ENCODE measurements at places on chromosomes 5 and 9.

DNA sequence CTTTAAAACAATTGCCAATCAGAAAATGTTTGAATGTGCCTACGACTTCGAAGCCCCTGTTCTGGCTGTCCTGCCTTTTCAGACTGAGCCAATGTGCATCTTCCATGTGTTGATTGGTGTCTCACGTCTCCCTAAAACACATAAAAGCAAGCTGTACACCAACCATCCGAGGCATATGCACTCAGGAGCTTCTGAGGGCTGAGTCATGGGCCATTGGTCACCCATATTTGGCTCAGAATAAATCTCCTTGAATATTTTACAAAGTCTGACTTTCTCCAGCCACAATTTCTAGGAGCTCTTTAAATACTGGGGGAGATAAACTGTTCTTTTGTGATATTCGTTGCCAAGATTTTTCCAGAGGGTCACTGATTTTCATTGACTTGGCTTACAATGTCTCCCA lies 53.9 kb downstream of the C9orf57 start:
- no peak for DNase-seq

DNA sequence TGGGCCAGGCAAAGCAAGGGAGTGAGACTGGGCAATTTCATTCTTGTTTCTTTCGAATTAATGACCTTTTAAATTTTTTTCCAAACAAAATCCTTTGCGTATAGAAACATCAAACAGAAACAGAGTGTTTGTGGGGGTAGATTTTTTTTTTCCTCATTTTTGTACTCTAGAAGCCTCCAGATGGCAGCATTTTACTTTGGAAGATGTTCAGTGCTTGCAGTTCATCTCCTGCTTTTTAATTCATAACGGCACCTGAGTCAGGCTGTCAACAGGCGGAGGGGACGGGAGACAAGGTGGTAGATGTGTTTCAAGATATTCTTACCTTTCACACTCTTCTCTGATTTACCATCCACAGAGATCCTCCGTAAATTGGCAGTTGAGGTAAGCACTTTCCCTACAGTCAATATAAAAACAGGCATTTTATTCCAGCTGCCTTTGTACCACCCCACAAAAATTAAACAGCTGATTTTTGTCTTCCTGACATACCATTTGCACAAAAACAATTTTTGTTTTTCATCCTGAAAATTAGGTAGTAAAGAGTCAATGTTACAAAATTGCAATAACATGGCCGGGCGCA lies 99.5 kb upstream of the FBXL17 start:
- DNase-seq, result no peak

GRCh38 chr5:111997711-111998110 lies 240.7 kb upstream of the NREP start:
- peak; percentile 100 for DNase-seq

- DNase-seq, result no peak
These were observed 81.0 kb downstream of the ESM1 start for GRCh38 chr5:54904425-54904824.

DNA sequence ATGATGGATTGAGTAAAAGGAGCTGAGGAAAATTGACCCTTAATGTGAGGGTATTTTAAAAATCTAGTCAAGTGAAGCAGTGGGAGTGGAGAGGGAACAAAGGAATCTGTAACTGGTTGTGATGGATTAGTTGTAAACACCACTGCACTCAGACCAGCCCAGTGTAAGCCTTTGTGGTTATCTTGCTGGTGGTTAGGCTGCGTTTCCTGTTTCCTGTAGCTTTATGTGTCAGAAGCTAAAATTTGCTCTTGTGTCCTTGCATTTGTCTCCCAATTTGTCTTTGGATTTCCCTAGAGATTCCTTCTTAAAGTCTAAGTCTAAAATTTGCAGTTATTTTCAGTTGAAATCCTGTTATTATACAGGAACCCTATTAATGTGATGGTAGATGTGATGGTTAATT lies 6.3 kb downstream of the IFNA21 start:
- no peak for DNase-seq

DNA sequence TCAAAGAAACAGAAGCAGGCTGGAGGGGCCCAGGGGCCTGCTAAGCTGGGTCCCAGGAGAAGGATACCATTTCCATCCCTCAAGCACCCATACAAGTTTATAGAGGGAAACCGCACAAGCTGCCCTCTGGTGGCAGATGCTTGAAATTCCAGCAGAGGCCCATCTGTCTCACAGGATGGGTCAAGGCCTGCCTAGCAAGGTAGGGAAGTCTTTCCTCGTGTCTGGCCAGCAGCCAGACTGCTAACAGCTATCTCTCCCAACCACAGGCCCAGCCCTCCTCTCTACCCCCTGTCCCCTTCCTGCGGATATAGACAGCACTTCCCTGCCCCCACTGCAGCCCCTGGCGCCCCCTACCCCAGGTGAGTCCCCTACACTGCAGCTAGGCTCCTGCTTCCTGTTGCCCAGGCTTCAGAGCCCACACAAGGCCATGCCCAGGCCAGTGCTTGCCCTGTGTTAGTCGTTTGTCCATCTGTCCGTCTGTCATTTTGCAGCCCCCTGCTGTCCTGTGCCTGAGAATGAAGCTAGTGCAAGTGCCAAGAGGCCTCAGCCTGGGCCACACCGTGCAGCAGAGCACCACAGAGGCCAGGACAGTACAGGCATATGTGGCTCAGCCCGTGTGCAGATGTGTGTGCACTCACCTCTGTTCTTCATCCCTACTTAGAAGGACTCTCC lies 26.2 kb downstream of the TCF7 start:
- DNase-seq, result peak; percentile 4

DNA sequence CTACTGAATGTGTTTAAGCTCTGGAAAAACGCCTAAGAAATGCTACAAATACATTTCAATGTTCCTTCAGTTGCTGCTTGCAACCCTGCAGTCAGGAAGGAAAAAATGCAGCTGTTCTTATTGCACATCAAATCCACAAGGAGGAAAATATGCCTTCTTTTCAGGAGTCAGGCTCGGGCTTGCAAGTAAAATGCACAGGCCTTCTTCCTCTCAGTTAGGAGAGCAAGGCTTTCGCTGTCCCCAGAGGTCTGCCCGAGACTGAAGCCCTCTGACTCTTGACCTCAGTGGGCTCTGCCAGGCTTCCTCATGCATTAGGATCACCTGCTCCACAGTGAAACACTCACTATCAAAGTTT lies 899 bp upstream of the SHC3 start:
- DNase-seq, result peak; percentile 2

- DNase-seq, result no peak
These were observed 5.6 kb upstream of the GZMA start for GRCh38 chr5:55096861-55097260.

GRCh38 chr5:41264019-41264418 lies 50.7 kb upstream of the C6 start:
- DNase-seq, result no peak

GRCh38 chr5:158921441-158922262 lies 178.1 kb downstream of the EBF1 start:
- DNase-seq, result no peak

GRCh38 chr9:128118472-128118857 lies 9.1 kb downstream of the PTGES2 start:
- DNase-seq, result no peak

- no peak for DNase-seq
These were observed 77.0 kb upstream of the SMARCA2 start for GRCh38 chr9:1938135-1938534.

GRCh38 chr5:180439911-180440769 lies 54.0 kb upstream of the CNOT6 start:
- no peak for DNase-seq

DNA sequence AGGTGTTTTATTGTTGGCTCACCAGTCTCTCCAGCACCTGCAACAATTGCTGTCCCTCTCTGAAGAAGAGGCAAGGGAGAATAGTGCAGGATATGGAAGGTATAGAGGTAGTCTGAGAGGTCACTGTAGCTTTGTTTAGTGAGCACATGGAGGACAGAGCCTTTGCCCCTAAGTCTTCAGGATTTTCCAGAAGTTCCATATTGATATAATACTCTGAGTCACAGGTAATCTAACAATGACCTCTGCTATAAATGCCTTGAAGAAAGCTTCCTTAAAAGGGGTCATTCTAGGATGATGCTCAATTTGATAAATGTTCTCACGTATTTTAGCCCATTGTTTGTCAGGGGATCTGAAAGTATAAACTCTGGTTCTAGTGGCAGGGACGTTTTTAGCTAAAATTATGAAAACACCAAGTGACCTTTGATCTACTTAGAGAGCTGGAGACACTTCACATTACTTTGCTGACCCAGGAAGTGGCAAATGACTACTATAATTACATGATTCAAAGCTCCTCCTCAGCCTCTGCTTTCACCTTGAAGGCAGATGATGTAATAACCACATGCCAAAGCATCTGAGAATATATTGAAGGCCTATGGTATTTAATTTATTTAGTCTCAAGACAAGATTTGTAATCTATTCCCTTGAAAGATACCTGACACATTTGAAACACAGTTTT lies 366.9 kb upstream of the NUDT12 start:
- no peak for DNase-seq

GRCh38 chr5:40499007-40499406 lies 180.7 kb upstream of the PTGER4 start:
- no peak for DNase-seq

DNA sequence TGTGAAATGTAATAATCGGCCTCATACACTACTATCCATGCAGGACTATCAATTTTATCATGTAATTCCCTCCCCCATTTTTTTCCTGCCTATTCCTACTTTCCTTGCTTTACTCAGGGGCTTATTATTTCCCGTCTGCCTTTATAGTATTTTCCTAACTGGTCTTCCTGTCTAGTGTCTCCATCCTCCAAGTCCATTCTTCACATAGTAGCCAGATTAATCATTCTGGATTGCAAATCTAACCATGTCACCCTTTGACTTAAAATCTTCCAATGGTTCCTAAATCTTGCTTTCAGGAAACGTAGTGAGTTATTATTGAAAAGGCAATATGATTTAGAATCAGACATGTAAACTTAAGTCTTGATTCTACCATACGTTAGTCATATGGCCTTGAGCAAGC lies 307.4 kb upstream of the HAPLN1 start:
- no peak for DNase-seq

- DNase-seq, result no peak
These were observed 23.8 kb upstream of the LRRC14B start for GRCh38 chr5:167511-167910.

- no peak for DNase-seq
These were observed 14.3 kb upstream of the CTNND2 start for GRCh38 chr5:11918463-11919045.

DNA sequence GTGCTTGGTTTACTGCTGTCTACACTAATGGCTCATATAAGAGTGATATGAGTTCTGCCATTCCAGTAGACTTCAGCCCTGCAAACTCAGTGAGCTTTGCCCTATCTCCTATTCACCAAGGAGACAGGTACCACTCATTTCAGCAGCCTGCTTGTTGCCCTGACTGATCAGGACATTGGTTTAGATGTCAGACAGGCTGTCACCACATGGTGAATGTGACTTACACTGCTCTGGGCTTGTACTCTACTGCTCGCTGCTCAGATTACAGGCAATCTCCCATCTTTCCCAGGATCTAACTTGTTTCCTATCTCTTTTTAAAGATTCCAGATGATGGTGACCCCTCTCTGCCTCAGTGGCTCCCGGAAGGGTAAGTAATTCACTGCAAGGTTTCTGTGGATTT lies 123.3 kb upstream of the RUSC2 start:
- DNase-seq, result no peak

DNA sequence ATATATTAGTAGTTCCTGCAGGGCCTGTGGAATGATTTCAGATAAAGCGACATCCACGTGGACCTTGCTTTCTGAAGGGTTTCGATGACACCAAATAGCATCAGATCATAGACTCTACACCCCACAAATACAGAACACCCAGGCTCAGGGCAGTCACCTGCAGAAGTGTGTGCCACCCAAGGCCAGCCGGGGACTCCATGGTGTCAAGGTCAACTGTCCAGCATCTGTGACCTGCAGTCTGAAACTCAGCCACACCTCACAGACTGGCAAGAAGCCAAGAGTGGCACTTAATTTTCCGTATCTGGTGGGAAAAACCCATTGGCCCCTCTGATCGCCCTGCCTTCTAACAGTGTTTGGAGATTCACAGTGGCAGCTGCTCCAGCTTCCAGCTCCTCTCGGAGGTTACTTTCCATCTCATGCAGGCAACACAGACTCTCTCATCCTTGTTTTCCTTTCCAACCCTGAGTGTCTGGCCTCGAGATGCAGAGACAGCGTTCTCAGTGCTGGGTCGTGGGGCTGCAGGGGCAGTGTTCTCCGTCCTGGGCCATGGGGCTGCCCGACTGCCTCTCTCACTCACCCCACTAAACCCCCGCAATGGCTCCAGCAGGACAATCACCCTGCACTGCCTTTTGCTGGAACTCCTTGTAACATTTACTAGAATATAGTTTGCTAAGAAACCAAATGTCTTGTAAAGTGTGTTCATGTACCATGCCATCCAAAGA lies 221.9 kb downstream of the IRX2 start:
- no peak for DNase-seq

DNA sequence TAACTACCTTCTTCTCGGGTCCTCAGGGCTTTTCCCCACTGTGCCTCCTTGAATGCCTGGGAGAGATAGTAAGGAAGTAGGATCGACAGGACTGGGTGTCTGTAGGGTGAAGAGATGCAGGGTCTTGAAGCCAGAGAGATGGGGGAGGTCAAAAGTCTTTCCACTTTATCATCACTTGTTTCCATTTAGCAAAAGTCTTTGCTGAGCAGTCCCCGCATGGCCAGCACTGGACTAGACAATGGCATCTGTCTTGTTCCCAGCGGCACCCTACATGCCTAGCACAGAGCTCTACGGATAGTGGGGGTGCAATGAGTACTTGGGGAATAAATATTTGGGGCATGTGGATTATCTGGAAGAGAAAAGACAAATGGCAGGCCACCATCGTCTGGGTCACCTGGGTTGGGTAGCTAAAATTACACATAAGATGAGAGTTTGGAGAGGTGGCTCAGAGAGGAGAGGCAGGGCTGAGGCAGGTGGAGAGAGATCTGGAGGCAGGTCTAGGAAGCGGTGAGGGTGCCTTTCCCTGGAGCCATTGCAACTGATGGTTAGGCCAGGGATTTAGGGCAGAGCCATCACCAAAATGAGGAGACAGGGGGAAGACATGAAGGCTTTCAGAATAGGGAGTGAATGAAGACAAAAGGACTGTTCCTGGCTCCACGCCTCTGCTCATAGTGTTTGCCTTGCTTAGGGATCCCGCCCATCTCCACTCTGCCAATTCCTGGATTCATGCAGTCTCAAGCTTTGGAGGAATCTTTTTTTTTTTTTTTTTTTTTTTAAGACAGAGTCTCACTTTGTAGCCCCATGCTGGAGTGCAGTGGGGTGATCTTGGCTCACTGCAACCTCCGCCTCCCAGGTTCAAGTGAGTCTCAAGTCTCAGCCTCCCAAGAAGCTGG lies 250.8 kb upstream of the KLF4 start:
- DNase-seq, result no peak

GRCh38 chr9:6619909-6620308 lies 25.6 kb downstream of the GLDC start:
- no peak for DNase-seq

Measured in AG04449 (cell line).